ENCODE measurements at places on chromosomes 3 and 15. TPM values are rescaled to one million over a fixed set of nuclear protein-coding genes. Genes with fewer than 3 reads are reported as not detected.

- DNase-seq: no peak
Measured at GRCh38 chr15:79190093-79190492, 92.4 kb upstream of the ANKRD34C start.

- DNase-seq: no peak
Measured at GRCh38 chr3:141100531-141101320, 49.6 kb downstream of the SPSB4 start.

Gene TMEM207
- not detected for total RNA-seq

GRCh38 chr3:73459711-73460110 is 165.0 kb downstream of the PDZRN3 start:
- DNase-seq: no peak

Gene STAG1
- total RNA-seq: 18.4 TPM

GRCh38 chr3:156808025-156808424 is 18.1 kb upstream of the LEKR1 start:
- DNase-seq: no peak

- no peak for DNase-seq
Measured at GRCh38 chr3:183149915-183150750, 12.4 kb downstream of the LAMP3 start.

Data from epithelial cell of proximal tubule (primary cell).